CD8-positive, alpha-beta memory T cell (primary cell): ENCODE measurements at places on chromosomes 6 and 20.

GRCh38 chr6:21312118-21312517 is 281.4 kb upstream of the SOX4 start:
- DNase-seq = no peak

DNA sequence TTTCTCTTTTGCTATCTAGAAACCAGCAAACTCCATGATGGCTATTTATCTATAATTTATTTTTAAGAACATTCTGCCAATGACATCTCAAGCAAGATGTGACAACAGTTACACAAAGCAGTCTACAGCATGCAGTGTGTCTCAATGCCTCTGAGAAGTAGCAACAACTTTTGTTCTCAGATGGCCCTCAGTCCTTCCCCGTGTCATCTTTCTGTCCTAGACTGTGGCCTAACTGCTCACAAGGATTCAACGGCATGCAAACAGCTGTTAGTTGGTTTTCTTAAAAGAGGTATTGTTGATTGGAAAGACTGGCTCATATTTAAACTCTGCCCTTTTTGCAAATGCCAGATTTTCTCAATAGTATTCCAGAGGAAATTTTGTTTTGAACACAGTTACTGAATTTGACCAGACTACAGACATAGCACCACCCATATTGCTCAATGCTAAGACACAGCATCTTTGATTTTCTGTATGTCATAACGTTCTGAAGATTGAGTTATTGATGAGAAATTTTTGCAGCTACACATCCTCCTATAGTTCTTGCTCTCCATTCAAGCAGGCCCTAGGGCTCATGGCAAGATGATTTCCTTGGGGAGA is 26.1 kb upstream of the F13A1 start:
- no peak for DNase-seq

GRCh38 chr6:32889533-32889932 is 35.5 kb downstream of the PSMB9 start:
- DNase-seq = no peak

GRCh38 chr20:22584922-22585785 is 782 bp upstream of the FOXA2 start:
- no peak for DNase-seq

DNA sequence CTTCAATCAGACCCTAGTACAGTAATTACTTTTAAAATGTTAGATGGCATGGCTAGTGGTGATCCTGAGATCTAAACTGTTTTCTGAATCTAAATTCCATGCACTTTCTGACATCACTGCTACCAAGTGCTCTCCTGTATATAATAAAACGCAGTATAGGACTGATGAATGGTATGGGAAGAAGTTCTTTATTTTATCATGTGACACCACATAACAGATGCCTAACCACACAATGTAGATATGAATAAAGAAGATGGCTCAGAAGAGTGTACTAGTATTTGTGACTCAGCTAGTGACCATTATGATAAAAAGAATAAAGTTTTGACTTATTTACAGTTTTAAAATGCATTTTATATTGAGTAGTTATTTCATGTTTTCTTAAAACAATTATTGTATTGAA is 8.5 kb downstream of the NDUFAF4 start:
- DNase-seq = no peak

- DNase-seq = no peak
These were observed 135.4 kb upstream of the GGTLC1 start for GRCh38 chr20:24124003-24124402.

GRCh38 chr6:138689849-138690248 is 83.7 kb upstream of the CCDC28A start:
- no peak for DNase-seq

- DNase-seq = no peak
These were observed 27.6 kb downstream of the ZNF292 start for GRCh38 chr6:87182940-87183339.

DNA sequence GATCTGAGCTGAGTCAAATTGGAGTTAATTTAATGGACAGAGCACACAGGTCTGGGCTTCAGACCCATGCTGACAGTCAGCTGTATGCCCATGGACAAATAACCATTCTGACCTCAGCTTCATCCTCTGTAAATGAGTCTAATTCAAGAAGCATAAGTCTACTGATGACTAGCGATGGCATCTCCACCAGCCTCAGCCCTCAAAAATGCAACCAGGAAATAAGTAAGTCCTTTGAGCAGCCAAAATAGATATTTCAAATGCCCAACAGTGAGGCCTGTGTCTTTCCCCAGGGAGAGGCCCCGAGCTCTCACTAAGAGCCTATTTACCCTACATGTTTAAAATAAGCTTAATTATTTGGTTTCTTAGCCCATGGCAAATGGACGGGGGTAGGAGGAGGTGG is 114.2 kb upstream of the MTHFD1L start:
- DNase-seq = no peak

DNA sequence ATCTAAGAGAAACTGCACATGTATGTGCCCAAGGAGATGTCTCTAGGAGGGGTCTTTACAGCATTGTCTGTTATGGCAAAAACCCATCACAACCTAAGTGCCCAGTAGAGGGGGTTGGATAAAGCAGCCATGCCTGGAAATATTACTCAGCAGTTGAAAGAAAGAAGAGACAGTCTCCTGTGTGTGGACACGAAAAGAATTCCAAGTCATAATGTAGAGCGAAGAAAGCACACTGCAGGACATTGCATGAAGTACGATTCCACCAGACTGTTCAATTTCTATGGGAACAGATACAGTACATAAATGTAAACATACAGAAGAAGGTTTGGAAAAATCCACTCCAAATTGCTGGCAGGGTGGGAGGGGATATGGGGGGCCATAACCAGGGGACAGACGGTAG is 7.3 kb upstream of the TGM2 start:
- no peak for DNase-seq

DNA sequence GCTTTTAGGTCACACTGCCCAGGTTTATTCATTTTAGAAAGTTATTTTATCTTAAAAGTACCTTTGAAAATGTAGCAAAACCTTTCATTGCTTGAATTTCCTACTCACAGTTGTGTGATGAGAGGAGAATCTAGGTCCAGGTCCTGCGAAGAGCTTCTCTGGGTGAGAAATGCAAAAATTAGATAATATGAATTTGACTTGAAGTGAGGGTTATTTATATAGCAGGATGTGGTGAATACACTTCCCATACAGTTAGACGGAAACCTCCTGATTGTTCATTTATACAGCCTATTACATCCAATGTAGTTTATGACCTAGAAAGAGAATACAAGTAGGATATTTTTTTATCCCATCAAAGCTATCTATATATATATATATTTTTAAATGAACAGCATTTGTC is 30.5 kb downstream of the CDKAL1 start:
- DNase-seq = no peak

DNA sequence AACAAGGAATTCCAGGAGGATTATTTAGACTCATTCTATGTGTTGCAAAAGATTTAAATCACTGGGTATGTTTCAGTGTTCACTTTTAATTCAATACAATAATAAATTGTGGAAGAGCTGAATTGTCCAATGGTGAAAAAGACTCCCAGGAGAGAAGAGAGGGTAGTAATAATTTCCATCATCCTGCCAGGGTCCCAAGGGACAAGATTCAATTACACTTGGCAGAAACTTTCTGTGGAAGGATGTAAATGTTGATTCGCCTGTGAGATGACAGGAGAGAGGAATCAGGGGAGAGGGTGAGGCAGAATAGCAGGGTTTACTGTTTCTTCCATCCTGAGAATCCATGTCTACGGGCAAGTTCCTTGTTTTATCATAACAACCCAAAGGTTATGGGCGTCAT is 342.7 kb downstream of the ESR1 start:
- DNase-seq = no peak

DNA sequence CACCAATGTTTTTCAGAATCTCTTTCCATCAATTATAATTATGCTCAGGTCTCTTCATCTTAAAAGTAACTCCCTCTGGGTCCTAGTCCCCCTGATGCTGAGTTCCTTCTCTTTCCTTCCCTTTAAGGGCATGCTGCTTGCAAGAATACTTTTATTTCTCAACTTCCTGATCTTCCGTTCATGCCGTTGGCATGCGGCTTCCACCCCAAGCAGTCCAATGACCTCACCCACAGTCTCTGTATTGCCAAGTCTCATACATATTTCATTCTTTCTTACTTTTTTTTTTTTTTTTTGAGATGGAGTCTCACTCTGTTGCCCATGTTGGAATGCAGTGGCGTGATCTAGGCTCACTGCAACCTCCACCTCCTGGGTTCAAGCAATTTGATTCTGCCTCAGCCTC is 83.5 kb downstream of the NDUFAF5 start:
- DNase-seq = no peak

- no peak for DNase-seq
These were observed 33.2 kb downstream of the MAP7 start for GRCh38 chr6:136517002-136517401.

DNA sequence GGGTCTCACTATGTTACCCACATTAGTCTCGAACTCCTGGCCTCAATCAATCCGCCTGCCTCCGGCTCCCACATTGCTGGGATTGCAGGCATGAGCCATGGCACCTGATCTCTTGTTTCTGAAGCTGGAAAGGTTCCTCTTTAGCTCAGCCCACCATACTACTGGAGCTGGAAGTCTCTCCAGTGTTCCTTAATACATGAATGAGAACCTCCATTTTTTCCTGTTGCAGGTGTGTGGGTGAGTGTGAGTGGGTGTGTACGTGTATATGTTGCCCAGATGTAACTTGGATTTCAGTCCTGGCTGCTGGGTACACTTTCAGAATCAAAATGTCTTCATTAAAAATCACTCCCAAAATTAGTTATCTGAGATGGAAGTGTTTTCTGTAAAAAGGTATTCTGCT is 11.1 kb downstream of the PNPLA1 start:
- no peak for DNase-seq

- DNase-seq = no peak
These were observed 26.2 kb downstream of the CTCFL start for GRCh38 chr20:57498425-57499400.

GRCh38 chr6:75855052-75855451 is 106.0 kb downstream of the MYO6 start:
- no peak for DNase-seq

GRCh38 chr20:10076126-10077080 is 41.6 kb downstream of the ANKEF1 start:
- DNase-seq = no peak

GRCh38 chr6:82068721-82069120 is 178.8 kb downstream of the IBTK start:
- DNase-seq = no peak

GRCh38 chr6:132476688-132477087 is 36.2 kb downstream of the STX7 start:
- DNase-seq = no peak

DNA sequence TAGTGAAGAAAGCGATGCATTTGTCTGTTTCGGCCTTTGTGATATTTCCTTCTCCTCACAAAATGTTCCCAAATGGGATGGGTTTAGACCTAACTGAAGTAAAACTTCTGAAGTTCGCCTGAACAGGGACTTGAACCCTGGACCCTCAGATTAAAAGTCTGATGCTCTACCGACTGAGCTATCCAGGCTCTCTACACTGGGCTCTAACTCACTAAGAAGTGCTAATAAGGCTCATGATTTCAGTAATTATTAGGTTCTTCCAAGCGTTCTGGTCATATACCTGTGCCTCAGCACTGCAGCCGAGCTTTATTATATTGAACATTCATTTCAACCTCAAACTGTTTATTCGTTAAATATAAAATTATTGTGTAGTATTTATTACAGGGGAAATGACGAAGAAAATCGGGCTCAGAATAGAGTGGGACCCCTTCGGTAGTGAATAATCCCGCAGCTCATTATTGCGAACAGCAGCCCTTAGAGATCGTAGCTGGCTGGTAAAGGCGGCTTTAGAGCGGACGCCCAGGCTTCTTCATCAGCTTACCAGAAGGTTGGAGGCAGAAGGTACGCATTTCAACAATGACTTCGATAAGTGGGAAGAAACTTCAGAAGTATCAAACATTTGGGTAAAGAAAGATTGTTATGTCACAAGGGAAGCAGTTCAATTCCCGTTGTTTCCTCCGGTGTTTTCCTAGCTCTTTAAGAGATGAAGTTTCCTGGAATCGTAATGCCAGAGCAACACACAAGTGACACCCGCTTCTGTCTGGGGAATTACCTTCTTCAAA is 119.0 kb upstream of the ZNF184 start:
- no peak for DNase-seq

GRCh38 chr6:7232351-7232750 is 80.6 kb downstream of the SSR1 start:
- DNase-seq = no peak

- no peak for DNase-seq
These were observed 102.0 kb downstream of the MRPL14 start for GRCh38 chr6:44025226-44025625.

- DNase-seq = no peak
These were observed 2.7 kb downstream of the DEFB112 start for GRCh38 chr6:50047026-50047425.

DNA sequence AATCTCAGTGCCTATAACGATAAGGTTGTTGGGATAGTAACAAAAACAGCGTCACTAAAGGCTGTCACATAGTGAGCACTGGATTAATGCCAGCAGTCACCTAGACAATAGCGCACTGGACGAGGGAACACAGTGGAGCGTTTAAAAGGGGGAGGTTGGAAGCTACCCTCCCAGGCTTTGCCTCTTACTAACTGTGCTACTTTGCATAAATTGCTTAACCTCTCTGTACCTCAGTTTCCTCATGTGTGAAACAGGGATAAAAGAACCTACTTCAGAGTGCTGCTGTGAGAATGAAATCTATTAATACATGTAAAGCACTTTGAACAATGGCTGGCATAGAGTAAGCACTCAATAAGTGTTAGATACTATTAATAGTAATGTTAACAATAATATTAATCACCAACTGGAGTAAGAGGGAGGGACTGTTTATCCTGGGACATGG is 10.5 kb downstream of the BCL2L1 start:
- no peak for DNase-seq

DNA sequence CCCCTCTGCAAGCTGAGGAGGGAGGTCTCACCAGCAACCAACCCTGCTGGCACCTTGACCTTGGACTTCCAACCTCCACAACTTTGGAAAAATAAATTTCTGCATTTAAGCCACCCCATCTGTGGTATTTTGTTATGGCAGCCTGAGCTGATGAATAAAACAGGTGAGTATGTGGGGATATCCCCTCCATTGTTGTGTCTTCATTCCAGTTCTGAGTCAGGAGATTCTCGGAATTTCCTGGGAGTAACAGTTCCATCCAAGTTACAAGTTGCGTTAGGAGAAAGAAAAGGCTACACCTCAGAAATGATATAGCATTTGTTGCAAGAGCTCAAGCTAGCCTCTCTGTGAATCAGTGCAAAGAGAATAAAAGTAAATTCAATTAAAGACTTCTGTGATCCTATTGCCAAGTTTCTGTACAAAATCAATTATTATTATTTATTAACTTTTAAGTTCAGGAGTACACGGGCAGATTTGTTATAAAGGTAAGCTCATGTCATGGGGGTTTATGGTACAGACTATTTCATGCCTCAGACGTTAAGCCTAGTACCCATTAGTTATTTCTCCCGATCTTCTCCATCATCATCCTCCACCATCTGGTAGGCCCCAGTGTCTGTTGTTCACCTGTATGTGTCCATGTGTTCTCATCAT is 153.0 kb downstream of the NKAIN2 start:
- DNase-seq = no peak

DNA sequence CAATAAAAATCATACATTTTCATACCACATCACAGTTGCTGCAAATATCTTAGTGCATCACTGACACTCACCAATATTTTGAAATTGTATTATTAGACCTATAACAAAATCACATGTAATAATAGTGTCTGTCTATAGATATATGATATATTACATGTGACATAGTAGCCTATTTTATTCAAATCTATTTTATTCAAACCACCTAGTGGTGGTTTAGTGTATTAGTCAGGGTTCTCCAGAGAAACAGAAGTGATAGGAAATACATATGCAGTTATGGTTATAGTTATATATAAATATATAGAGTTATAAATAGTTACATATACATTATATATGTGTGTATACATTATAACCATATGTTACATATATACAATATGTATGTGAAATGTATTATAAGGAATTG is 366.5 kb upstream of the ARID1B start:
- DNase-seq = no peak
